H9 (cell line): ENCODE measurements at places on chromosomes 6 and 20. TPM values are rescaled to one million over a fixed set of nuclear protein-coding genes. Genes with fewer than 3 reads are reported as not detected.

Gene SMIM8
- 5.8 and 6.6 TPM in 2 replicates for total RNA-seq

Gene HLA-DRA
- total RNA-seq, result 2.8 and 3.1 TPM in 2 replicates

DNA sequence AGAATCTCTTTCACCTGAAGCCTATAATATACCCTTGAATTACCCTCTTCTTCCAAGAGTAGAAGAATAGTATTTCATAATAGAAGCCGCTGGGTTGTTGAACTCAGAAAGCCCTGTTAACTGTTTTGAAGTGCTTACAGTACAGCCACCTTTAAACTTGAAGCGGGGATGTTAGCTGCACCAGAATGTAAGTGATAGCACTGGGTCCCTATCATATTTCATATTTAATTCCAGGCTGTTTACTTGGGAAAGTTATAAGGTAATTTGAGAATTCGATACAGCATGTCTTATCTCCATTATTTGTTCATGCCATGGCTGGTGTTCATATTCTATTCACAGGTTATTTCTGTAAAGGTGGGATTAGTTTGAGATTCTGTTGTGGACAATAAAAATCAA is 63.5 kb upstream of the VSTM2L start:
- no peaks in the 10 kb centered on the region for H3K27me3 ChIP-seq
- no peaks in the 10 kb centered on the region; the same call in 1 of the 2 replicates for H3K4me1 ChIP-seq
- H3K36me3 ChIP-seq, result peaks cover 11% of the 10 kb centered on the region; the same call in 1 of the 2 replicates
- no peak for DNase-seq
- H3K4me3 ChIP-seq, result no peak overlapping the region
- no peak overlapping the region for H3K27ac ChIP-seq

DNA sequence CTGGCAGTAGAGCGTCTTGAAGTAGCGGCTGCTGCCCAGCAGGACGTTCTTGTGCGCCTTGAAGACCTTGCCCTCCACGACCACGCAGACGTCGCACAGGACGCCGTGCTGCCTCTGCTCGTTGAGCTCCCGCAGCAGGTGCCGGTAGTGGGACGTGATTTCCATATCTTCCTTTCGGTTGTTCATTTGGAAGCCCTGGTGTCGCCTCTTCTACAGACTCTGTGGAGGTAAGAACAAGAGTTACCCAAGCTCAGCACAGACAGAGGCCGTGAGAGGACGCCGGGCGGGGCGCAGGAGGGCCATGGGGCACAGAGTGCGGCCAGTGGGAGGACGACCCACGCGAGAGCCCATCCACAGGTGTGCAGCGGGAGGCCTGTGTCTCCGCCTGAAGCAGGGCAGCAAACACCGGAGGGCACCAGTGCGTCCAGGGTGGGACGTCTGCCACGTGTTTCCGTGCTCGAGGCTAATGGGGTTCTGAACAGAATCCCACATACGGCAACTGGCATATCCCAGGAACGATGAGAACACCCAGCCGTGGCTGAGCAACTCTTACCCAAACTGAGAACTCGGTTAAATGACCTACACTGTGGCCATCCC is 40.4 kb downstream of the ZBTB46 start:
- no peak overlapping the region for H3K4me3 ChIP-seq
- no peak overlapping the region for H3K27ac ChIP-seq
- DNase-seq, result no peak
- H3K36me3 ChIP-seq, result no peaks in the 10 kb centered on the region; the same call in 2 of the 3 replicates
- no peaks in the 10 kb centered on the region for H3K27me3 ChIP-seq

GRCh38 chr6:108738684-108739416 is 109.4 kb upstream of the ARMC2 start:
- H3K36me3 ChIP-seq, result no peaks in the 10 kb centered on the region
- no peak for DNase-seq
- no peak overlapping the region for H3K4me3 ChIP-seq
- H3K27ac ChIP-seq, result no peak overlapping the region

DNA sequence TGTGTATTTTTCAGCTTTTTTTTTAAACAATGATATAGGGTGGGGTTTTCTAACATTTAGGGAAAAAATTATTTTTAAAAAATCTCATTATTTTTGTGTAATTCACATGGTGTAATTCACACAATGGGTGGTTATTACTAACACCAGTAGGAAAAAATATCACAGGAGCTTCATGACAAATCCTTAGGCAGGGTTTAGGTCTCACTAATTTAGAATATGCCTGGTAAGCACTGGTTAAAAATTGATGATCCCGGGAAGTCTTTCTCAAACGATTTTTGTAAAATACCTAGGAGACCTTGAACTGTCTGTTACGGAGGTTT is 29.5 kb upstream of the ZNF217 start:
- peak overlapping the region; percentile 67 for H3K4me3 ChIP-seq
- peaks cover 8% of the 10 kb centered on the region; the same call in 1 of the 2 replicates for H3K4me1 ChIP-seq
- H3K36me3 ChIP-seq, result no peaks in the 10 kb centered on the region
